Stimulated activated CD4-positive, alpha-beta T cell treated with anti-CD3 and anti-CD28 coated beads, Interleukin-12 subunit alpha, Interleukin-12 subunit beta, amount 100 ng/mL, for 24 hours (primary cell): ENCODE measurements at places on chromosomes 1 and 21.

DNA sequence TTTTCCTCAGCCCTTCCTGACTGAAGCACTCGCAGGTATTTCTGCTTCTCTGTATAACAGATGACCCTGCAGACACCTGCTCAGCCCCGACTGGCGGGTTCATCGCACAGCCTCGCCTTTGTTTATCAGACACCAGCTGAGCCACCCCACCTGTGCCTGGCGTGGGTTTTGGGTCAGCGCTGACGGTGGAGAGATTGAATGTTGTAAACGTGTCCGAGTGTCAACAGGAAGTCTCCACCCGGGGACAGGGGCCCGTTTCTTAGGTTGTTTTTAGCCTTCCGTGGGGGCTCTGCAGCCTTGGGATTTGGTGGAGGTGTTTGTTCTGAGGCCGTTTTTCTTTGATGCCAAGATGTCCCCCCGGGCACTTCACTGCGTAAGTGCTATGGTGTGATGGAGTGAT lies 60.1 kb downstream of the COL18A1 start:
- no peak for DNase-seq

DNA sequence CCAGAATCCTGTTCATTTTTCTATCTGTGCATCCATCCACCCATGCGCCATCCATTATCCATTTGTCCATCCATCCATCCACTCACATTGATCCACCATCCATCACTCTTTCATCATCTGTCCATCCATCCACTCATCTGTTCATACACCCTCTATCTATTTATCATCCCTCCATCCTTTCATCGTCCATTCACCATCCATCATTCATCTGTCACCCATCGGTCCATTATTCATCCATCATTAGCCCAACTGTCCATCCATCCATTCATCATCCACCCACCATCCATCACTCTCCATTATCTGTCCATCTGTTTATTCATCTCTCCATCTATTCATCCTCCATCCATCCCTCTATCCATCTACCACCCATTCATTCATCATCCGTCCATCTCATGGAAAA lies 125.7 kb upstream of the TMPRSS2 start:
- no peak for DNase-seq

DNA sequence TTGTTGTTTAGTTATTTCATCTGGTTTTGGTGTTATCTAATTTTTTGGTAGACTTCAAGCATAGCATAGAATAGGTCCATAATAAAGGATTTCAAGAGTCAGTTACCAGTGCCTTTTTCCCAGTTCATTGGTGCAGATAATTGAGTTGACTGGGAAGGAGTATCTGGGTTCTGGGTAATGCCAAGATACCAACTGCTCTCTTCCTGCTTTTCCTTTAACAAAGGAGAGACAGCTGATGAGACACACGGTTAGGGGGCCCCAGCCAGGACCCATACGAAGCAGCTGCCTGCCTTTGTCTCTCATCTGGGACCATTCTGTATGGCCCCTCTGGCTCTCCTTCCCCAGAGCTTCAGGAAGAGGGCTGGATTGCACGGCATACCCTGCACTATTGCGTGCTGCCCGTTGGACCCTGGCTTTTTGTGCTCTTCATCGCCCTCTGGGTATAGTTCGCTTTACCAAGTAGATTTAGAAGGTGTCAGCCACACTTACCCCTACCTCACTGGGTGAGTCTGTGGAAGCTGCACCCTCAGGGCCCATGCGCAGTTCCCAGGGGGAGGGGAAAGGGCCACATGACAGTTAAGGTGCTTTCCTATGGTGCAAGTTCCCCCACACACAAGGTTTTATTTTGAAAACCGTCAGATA lies 7.0 kb downstream of the NAV1 start:
- DNase-seq = no peak

DNA sequence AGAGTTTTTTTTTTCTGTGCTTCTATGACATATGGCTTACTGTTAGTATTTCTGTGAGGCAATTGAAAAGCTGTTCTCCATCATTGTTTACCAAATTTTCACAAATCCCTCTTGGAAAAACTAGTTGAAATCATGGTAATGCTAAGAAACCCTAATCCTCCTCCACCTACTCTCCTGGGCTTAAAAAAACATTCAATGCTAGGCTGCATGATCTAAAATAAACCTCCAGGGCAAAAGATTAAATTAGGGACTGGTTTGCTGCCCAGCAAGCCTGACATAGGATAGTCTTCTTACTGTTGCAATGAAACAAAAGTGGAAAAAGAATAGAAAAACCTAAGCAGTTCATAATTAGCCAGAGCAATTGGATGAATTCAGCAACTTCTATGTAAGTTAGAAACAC lies 16.1 kb downstream of the C1orf52 start:
- DNase-seq = no peak

DNA sequence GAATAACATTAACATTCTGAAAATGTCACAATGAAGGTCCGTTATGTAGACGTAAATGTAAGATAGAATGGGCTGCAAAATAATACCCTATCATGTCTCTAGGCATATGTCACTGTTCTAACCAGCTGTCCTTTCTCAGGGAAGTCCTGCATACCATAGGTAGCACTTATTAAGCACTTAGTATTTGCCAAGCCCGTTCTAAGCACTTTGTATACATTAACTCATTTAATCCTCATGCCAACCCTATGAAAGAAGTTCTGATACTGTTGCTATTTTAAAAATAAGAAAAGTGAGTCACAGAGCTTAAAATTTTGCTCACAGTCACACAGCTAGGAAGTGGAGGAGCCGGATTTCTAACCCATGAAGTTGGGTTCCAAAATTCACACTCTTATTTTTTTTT lies 15.7 kb downstream of the GAS5 start:
- DNase-seq = no peak

GRCh38 chr1:112557385-112557784 lies 48.6 kb downstream of the WNT2B start:
- no peak for DNase-seq

DNA sequence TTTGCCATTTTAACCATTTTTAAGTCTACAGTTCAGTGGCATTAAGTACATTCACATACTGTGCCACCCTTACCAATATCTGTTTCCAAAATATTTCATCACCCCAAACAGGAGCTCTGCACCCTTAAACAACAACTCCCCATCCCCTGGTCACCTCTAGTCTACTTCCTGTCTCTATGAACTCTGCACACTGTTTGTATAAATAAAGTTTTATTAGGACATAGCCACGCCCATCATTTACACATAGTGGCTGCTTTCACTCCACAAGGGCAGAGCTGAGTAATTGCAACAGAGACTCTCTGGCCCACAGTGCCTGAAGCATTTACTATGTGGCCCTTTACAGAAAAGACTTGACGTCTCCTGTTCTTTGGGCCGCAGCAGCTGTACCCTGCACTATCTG lies 30.1 kb downstream of the KCNAB2 start:
- no peak for DNase-seq

- DNase-seq = no peak
Measured at GRCh38 chr1:17350083-17350482, 21.9 kb upstream of the PADI6 start.

- DNase-seq = no peak
Measured at GRCh38 chr1:186295980-186296379, 79.1 kb downstream of the TPR start.
